Foreskin keratinocyte (primary cell): ENCODE measurements at places on chromosomes 6 and 20. TPM values are rescaled to one million over a fixed set of nuclear protein-coding genes. Genes with fewer than 3 reads are reported as not detected.

Gene PPP1R3G
- total RNA-seq = 0.07 and 0.10 TPM in 2 replicates

GRCh38 chr6:124858564-124858963 lies 103.7 kb upstream of the RNF217 start:
- DNase-seq = no peak

Gene EYA4
- not detected in 2 replicates for total RNA-seq

DNA sequence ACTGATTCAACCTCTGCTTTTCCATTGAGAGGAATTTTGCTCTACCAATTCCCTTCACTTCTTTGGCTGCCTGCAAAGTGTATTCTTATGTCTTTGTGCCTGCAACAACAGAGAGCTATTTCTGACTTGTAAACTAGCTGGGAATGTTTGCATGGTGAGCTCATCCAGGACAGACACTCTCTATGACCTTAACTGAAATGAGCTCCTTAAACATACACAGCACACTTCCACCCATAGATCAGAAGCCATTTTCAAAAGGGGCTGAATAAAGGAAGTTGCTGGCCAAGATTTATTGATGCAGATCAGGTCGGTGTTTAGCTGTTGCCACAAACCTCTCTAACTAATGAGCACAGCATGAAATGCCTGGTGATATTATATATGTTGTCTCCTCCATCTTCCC lies 377.7 kb downstream of the BTBD9 start:
- peak; percentile 70 for DNase-seq

Gene VARS1
- total RNA-seq = 127 and 141 TPM in 2 replicates

- DNase-seq = peak; percentile 57
These were observed 230.9 kb upstream of the DTNBP1 start for GRCh38 chr6:15893556-15894253.

GRCh38 chr20:46305331-46305972 lies 2.8 kb downstream of the CDH22 start:
- DNase-seq = no peak

GRCh38 chr6:41257369-41258195 lies 28.9 kb downstream of the TREM1 start:
- peak; percentile 13 for DNase-seq

Gene BEND6
- 1.8 TPM in 2 replicates for total RNA-seq

DNA sequence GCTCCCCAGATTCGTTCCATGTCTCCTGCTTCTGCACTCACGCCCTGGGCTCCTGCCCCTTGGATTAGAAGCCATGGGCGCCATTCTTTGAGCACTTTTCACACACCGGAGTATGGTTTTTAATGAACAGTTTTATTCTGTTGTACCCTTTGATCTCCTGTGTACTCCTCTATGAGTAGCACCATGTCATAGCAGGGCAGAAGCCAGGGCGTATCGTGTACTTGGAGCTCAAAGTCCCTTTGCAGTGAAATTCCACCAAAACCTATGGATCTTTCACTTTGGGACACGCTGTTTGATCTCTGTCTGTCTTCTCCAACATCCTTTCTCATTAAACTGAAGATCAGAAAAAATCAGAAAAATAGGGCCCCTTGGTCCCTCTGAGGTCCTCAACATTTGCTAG lies 275.3 kb downstream of the NRN1 start:
- no peak for DNase-seq

DNA sequence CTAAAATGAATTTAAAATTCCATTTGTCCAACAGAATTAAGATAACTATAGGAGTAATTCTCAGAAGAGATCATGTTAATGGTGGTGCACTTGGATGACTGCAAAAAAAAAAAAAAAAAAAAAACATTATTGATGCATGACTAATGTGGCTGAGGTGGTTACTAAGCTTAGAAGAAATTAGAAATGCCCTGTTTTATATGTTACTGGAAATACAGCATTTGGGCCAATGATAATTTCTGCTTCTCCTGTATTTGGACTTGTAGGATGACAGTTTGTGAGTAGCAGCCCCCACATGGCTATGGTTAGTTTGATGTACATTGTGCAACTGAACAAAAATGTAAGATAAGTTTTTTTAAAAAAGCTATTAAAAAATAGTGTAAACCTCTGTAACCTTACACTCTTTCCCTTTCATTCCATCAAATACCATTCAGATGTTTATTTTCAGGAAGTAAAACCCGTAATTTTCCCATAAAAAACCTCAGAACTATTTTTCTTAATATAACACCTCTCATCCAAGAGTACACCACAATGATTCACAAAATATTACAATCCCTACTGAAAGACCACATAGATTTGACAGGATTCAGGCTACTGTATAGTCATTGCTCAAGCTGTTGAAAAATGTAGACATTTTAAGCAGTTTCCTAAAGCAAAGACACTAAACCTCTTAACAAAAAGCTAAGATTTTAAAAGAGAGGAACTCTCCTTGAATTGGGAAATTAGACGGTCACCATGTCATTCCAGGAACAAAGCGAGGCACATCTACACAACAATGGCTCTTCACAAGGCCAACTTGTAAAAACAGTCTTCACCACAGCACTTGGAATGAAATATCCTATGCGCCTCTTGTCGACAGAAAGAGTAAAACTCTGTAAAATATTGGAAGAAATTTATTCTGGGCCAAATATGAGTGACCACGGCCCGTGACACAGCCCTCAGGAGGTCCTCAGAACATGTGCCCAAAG lies 83.0 kb downstream of the WDR27 start:
- peak; percentile 45 for DNase-seq

DNA sequence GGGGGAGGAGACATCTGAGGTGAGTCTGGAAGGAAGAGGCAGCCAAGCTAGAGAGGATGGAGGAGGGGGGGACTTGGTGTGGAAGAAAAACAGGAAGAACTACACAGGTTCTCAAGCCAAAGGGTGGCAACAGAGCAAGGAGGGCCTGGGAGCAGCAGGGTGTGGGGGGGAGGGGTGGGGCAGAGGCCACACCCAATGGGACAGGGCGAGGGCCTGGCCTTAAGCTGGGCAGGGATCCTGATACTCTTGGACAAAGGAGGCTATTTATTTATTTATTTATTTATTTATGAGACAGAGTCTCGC lies 359.0 kb downstream of the ZFAND3 start:
- no peak for DNase-seq

GRCh38 chr6:3242768-3243167 lies 15.3 kb upstream of the TUBB2B start:
- no peak for DNase-seq

DNA sequence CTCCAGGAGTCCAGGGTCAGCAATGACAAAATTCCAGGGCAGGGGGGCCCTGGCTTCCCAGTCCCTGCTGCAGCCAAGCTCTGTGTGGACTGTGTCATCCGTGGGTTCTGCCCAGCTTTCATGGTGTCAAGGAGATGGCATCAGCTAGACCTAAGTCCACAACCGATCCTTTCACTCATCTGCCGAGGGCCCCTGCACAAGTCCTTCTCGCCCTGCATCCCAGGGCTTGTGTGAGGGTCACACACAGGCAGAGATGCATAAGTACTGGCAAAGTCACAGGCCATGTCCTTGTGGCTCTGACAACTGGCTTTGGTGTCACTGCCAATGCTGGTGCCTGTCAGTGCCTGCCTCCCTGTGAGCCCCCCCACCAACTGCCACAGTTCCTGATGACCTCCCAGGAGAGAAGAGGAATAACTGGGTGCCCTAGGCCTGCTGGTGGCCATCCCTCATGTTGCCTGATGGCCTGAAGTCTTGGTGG lies 181.4 kb upstream of the CST7 start:
- DNase-seq = no peak

- no peak for DNase-seq
These were observed 50.8 kb downstream of the EYA2 start for GRCh38 chr20:46945465-46945864.

- no peak for DNase-seq
These were observed 154.3 kb downstream of the VEGFA start for GRCh38 chr6:43924222-43924702.

GRCh38 chr6:109345986-109346385 lies 36.3 kb downstream of the CD164 start:
- DNase-seq = no peak

Gene ENPP5
- total RNA-seq = 0.74 and 1.4 TPM in 2 replicates

Gene DEFB132
- not detected in 2 replicates for total RNA-seq

DNA sequence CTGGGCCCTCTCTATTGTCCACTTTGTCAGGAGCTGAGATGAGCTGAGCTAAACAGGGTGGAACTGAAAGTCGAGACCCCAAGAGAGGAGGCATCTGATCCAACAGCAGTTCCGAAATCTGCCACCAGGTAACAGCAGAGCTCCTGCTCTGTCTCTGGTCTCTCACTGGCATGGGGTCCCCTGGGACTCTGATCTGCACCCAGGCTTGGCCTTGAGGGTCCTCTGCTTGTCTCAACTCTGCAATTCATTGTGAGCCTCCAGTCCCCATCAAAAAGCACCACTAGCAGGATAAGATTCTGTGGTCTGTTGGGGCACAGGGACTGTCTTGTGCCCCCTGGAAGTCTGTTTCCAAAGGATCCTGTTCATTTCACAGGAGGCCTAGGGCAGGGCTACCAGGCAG lies 62.5 kb upstream of the TOP1 start:
- no peak for DNase-seq

GRCh38 chr6:45480752-45481415 lies 103.2 kb upstream of the SUPT3H start:
- no peak for DNase-seq

Gene TSHZ2
- total RNA-seq = 1.3 and 1.6 TPM in 2 replicates

DNA sequence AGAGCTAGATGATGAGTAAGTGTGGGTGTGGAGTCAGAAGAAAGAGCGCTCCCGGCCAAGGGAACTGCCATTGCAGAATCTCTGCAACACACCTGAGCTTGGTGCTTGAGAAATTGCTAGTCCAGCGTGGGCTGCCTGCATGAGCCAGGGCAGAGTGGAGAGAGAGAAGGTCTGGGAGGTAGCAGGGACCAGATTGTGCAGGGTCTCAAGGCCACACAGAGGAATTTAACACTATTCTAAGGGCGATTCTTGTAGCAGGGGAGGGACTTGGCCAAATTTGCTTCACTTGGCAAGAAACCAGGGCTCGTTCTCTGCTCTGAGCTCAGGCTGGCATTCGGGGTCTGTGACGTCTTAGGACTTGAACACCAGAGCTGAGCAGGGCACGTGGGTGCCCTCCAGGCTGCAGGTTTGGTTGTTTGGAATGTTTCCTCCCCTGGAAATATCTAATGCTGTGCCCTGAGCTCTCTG lies 53.5 kb downstream of the BCAS4 start:
- DNase-seq = no peak

Gene GNAS-AS1
- 0.27 and 0.63 TPM in 2 replicates for total RNA-seq

- DNase-seq = no peak
These were observed 111.3 kb upstream of the FOXQ1 start for GRCh38 chr6:1200409-1201101.

GRCh38 chr6:8195040-8195713 lies 92.8 kb upstream of the EEF1E1 start:
- DNase-seq = no peak

DNA sequence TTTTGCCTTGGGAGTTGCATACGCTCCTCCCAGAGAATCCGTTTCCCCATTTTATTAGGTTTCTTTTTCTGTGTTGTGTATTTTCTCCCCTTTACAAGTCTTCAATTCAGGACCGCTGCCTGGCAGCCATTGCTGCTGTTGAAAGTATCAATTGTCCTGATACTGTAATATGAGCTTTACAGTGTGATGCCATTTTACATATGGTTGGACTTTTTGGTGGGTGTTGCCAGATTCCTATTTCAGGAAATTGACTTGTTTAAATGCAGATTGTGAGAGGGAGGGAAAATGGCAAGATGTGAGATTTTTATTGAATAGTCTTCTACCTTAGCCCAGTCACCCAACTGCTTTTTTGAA lies 1.2 kb downstream of the PANK2 start:
- no peak for DNase-seq

- no peak for DNase-seq
These were observed 5.3 kb downstream of the ZBTB24 start for GRCh38 chr6:109477725-109478124.

GRCh38 chr20:63624486-63624885 lies 2.4 kb downstream of the GMEB2 start:
- DNase-seq = no peak

Gene PPP1R3D
- total RNA-seq = 7.6 and 7.8 TPM in 2 replicates

DNA sequence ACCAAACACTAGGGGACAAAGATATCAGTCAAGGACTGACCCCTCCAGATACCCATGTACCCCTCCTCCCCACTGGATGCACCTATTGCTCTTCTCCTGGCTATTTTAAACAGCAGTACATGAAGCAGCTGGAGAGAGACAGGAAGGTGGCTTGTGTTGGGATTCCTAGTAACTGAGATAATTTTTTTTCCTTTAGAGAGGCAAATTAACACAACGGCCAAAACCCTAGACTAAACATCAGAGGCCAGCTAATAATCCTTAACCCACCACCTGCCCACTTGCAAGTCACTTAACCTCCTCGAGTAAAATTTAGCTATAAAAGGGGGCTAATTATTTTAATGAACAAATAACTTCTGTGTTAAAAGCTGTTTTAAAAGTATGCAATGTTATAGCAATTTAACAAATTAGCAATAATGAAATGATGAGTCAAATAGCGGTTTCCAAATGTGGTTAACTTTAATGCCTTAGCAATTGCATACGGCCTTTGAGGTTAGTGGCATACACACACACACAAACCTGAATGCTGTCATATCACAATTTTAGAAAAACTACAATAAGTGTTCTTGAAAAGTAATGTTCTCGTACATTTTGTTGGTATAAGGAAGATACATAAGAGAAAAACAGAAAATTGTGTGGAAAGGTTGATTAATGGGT lies 151.7 kb downstream of the FRK start:
- DNase-seq = no peak
